ENCODE measurements at places on chromosomes 4 and X.

- H3K4me3 ChIP-seq: no peak overlapping the region
- H3K36me3 ChIP-seq: no peaks in the 10 kb centered on the region
- no peaks in the 10 kb centered on the region for H3K27me3 ChIP-seq
- H3K4me1 ChIP-seq: no peaks in the 10 kb centered on the region
These were observed 198.6 kb downstream of the LRBA start for GRCh38 chr4:150816491-150816890.

GRCh38 chr4:99827454-99827853 is 10.8 kb downstream of the DAPP1 start:
- no peaks in the 10 kb centered on the region for H3K36me3 ChIP-seq
- no peak overlapping the region for H3K4me3 ChIP-seq
- DNase-seq: no peak
- no peak overlapping the region for H3K27ac ChIP-seq

DNA sequence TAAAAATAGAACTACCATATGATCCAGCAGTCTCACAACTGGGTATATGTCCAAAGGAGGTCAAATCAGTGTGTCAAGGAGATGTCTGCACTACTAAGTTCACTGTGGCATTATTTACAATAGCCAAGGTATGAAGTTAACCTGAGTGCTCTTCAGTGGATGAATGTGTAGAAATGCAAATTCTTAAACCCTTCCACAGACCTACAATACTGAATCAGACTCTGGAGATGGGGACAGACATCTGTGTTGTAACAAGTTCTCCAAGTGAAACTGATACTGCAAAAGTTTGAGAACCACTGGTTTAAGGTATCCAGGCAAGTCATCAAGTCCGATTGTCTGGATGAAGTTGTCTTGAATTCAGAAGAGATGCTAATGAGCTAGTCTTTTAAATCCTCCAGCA is 38.5 kb downstream of the SMAD1 start:
- H3K4me1 ChIP-seq: peaks cover 1% of the 10 kb centered on the region
- no peak overlapping the region for H3K27ac ChIP-seq
- no peak for DNase-seq
- no peaks in the 10 kb centered on the region for H3K36me3 ChIP-seq
- H3K27me3 ChIP-seq: no peaks in the 10 kb centered on the region

GRCh38 chr4:2292646-2293108 is 30.8 kb upstream of the MXD4 start:
- no peaks in the 10 kb centered on the region for H3K27me3 ChIP-seq
- no peak overlapping the region for H3K27ac ChIP-seq
- no peak overlapping the region for H3K4me3 ChIP-seq
- no peaks in the 10 kb centered on the region for H3K4me1 ChIP-seq

All from upper lobe of left lung (tissue), 6 donors.